ENCODE measurements at places on chromosomes 5 and 9.

GRCh38 chr5:155274484-155274883 is 260.9 kb downstream of the KIF4B start:
- no peak for DNase-seq

DNA sequence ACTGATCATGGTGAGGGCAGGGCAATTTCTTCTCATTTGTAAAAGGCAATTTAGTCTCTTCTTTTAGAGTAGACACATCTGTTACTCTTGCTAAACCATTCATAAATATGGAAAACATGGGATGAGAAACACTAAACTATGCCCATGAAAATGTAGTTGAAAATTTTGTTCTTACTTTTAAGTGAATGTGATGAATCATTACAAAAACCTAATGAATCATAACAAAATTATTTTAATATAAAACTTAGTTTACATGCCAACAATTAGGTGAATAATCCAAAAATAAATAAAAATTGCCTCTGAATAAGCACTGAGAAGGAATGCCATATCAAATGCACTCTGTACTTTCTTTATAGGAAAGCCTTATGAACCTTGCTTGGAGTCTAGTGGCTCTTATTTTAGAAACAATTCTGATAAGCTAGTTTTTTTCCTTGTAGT is 297.7 kb upstream of the EFNA5 start:
- DNase-seq, result no peak

DNA sequence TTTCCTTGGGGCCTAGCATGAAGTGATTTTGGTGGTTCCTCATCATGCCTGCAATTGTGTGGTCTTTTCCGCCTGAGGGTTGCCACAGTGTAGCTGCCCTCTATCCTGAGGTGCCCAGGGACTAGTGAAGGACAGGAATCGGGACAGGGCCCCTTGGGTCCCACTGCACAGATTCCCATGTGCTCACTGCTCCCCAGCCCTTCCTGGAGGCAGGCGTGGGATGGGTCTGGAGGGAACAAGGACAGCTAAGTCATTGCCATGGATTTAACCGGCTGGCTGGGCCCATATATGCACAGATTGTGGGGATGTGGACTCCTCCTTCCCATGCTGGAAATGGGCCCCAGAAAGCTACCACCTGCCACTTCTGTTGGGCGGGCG is 122.3 kb upstream of the PITX1 start:
- DNase-seq, result no peak

DNA sequence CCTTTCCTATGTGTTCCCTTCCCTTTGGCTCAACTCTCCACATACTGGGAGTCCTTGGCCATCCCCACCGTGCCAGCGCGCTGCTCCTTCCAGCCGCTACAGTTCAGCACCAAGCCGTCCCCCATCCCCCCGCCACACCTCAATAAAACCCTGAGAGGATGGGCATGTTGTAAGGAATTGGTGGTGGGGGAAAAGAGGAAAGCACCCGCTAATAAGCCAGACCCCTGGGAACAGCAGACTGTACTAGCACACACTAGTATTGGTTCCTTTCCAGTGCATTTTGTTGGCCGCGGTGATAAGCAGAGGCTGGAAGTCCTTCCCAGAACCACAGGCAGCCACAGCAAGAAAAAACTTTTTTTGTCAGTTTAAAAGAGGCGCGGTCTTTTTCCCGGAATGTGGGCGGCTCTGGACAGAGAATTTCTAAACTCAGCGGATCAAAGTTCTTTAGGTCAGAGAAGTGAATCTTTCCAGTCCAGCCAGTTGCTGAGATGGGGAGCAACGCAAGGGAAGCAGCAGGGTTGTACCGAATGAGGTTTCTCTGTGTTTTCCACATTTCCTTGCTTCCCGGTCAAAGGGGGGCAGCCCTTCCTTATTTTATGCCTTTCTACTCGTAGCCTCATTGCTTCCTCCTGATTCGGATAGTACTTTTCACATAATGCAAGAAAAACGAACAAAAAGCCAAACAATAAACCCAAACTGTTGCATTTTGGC is 2.1 kb downstream of the CHSY3 start:
- no peak for DNase-seq

- DNase-seq, result peak; percentile 30
These were observed 25.6 kb downstream of the CEP78 start for GRCh38 chr9:78261403-78262001.

DNA sequence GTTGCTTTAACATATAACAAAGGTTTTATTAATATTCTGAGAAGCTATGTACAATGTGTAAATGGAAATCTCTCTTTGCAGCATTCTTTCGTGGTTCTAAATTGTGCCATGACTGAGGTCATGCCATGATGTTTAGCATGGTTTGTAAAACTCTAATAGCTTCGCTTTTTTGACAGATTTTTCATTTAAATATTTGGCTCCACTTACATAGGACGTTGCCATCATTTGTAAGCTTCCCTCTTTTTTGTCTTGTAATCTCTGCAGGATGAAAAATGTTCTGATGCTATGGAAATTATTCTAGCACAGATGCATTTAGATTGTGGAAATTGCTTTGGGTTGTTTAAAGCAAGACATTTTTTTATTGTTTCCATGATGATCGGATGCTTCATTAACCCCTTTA is 1054.8 kb downstream of the MAT2B start:
- DNase-seq, result no peak

GRCh38 chr5:44660251-44660650 is 148.5 kb upstream of the MRPS30 start:
- no peak for DNase-seq

GRCh38 chr9:93222890-93223259 is 38.9 kb downstream of the WNK2 start:
- no peak for DNase-seq

- DNase-seq, result no peak
These were observed 18.3 kb downstream of the FAT2 start for GRCh38 chr5:151572657-151573368.

DNA sequence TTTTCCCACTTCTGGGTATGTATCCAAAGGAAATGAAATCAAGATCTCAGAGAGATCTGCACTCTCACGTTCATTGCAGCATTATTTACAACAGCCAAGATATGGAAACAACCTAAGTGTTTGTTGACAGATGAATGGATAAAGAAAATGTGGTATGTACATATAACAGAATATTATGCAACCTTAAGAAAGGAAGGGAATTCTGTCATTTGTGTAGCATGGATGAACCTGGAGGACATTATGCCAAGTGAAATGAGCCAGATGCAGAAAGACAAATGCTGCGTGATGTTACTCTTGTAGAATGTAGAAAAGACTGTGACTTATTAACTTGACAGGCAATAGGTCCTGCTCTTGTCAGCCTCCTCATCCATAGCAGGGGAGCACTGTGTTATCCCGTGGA is 31.4 kb downstream of the PPARGC1B start:
- DNase-seq, result no peak

GRCh38 chr5:10934783-10935355 is 173.8 kb upstream of the DAP start:
- no peak for DNase-seq

- DNase-seq, result no peak
These were observed 25.4 kb downstream of the ADAMTS2 start for GRCh38 chr5:179319741-179320281.

DNA sequence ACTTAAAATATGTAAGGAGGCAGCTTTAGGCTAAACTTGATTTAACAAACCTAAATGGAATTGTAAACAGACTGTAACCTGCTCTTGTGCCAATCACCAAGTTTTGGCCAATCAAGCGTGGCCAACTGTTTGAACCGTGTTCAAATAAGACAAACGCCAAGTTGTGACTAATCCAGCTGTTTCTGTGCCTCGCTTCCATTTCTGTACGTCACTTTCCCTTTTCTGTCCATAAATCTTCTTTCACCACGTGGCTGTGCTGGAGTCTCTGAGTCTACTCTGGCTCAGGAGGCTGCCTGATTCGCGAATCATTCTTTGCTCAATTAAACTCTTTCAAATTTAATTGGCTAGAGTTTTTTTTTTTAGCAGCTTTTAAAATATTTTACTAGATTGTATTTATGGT is 71.3 kb downstream of the LIX1 start:
- no peak for DNase-seq

GRCh38 chr9:135305546-135306180 is 173.9 kb upstream of the PPP1R26 start:
- DNase-seq, result no peak

- no peak for DNase-seq
These were observed 173.6 kb upstream of the IER5L start for GRCh38 chr9:129351642-129352145.

GRCh38 chr9:98251551-98251950 is 3.9 kb downstream of the TBC1D2 start:
- DNase-seq, result no peak

DNA sequence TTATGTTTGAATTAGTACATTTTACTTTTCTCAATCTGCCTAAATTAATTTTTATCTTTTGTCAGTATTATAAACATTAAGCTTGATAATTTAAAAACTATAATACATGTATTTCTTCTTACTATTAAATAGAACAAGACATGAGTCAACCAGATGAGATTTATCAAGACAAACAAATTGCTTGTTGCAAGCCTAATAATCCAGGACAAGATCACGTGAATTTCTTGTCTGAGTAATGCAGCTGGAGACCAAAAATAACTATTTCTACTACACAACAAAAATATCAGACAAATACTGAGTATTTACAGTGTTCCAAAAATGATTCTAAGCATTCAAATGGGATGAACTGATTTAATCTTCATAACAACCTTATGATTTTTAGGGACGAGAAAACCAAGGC is 339.1 kb upstream of the PRR16 start:
- no peak for DNase-seq

DNA sequence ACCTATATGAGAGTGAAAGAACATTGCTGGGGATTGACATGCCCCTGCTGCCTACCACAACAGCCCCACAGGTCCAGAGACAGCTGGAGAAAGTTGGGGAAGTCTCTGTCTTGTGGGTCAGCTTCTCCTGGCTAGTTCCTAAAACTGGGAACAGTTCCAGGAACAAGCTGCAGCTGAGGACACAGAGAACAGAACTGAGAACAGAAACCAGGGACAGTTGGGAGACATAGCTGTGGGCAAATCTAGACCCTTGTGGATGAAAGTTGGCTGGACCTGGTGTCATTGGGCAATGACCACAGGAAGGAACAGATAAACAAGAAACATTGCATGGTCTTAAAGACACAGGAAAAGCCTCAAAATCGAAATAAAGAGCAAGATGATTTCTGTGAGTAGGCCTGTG is 58.3 kb upstream of the MOCS2 start:
- no peak for DNase-seq

GRCh38 chr9:16627967-16628366 is 242.5 kb downstream of the BNC2 start:
- DNase-seq, result no peak

- DNase-seq, result no peak
These were observed 5.0 kb downstream of the PBX3 start for GRCh38 chr9:125752070-125752628.

GRCh38 chr5:11584017-11584416 is 320.2 kb downstream of the CTNND2 start:
- no peak for DNase-seq

GRCh38 chr9:109017061-109017460 is 3.8 kb upstream of the CTNNAL1 start:
- no peak for DNase-seq

GRCh38 chr9:117411547-117411946 is 3.3 kb downstream of the ASTN2 start:
- DNase-seq, result no peak

DNA sequence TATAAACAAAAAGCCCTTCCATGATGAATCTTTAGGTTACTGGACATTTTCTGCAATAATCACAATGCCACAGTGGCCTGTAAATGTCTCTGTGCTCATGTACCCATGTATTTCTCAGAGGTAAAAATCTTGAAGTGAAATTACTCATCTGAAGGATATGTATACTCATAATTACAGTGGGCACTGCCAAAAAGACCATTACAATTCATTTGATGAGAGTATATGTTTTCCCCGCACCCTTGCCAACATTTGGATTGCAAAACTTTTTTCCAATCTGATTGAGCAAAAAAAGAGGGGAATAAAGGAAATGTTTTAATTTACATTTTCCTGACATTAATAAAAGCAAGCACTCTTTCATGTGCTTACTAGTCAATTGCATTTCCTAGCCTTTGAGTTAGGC is 110.5 kb downstream of the EPB41L4A start:
- no peak for DNase-seq

DNA sequence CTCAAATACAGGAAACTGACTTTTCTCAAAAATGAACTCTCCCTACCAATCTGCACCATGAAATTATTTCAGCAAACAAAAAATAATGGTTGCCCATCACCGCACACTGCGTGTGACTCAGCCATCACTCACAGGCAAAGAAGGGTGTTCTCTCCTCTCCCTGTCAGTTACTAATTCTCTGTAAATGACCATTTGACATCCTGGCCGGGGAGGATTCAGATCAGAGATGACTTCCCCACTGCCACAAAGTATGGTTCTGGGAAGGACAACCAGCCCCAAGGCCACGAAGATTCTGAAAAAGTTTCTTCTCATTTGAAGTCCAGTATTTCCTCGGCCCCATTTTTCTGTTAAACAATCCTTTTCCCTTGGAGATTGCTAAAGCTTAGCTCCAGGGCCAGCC is 199.4 kb downstream of the AUH start:
- no peak for DNase-seq

- DNase-seq, result no peak
These were observed 42.2 kb downstream of the NEURL1B start for GRCh38 chr5:172683264-172683644.

DNA sequence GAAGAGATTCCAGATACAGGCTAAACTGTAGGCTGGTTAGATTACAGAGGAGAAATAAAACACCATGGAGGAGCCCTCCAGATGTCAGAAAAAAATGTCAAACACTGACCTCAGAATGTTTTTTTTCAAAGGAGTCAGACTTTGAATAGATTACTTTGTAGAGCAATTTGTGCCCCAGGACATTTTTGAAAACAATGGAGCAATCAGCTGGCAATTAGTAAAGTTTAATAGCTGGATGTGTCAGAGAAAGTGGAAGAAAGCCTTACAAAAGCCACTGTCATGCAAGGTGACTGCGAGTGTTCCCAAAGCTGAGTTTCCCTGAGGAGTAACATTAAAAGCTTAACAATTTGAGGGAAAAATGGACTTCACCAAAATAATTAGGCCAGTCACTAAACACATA is 417.8 kb upstream of the CTNND2 start:
- no peak for DNase-seq

GRCh38 chr5:38938424-38938823 is 92.6 kb downstream of the OSMR start:
- no peak for DNase-seq

DNA sequence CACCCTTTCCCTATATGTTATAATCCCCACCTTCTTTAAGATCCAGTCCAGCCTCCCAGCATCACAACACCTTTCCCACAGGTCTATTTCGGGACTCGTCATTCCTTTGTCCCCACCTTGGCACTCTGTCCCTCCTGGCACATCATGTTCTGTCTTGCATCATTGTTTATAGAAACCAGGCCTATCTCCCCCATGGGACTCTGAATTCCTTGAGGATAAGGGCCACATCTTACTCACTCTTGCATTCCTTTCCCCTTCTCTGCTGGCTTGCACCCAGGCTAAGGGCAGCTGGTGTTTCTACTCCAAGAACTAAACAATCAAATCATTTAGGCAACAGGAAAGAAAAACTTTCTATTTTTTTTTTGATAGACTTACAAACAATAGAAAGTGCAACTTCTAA is 205.7 kb downstream of the AGTPBP1 start:
- no peak for DNase-seq

- DNase-seq, result no peak
These were observed 352.7 kb downstream of the SPOCK1 start for GRCh38 chr5:137146402-137146890.

Data from naive thymus-derived CD4-positive, alpha-beta T cell (primary cell).